ENCODE measurements at places on chromosomes 1 and 21. TPM values are rescaled to one million over a fixed set of nuclear protein-coding genes. Genes with fewer than 3 reads are reported as not detected.
A peak's percentile ranks its signal among the peaks of the same experiment; 100 is the strongest.

The CLDN8 gene
- total RNA-seq = not detected

The HSD3B1 gene
- not detected for total RNA-seq

The GUK1 gene
- 115 TPM for total RNA-seq

The SCYL3 gene
- 9.1 TPM for total RNA-seq

The SPRR2F gene
- not detected for total RNA-seq

The SPRR1B gene
- total RNA-seq = not detected

The COA7 gene
- total RNA-seq = 38.9 TPM

- no peak for DNase-seq
- H3K4me3 ChIP-seq = no peak overlapping the region
- peaks cover 98% of the 10 kb centered on the region for H3K27me3 ChIP-seq
- peaks cover 5% of the 10 kb centered on the region for H3K36me3 ChIP-seq
- peaks cover 16% of the 10 kb centered on the region for H3K4me1 ChIP-seq
These were observed 61.4 kb downstream of the MEF2D start for GRCh38 chr1:156439036-156439776.

DNA sequence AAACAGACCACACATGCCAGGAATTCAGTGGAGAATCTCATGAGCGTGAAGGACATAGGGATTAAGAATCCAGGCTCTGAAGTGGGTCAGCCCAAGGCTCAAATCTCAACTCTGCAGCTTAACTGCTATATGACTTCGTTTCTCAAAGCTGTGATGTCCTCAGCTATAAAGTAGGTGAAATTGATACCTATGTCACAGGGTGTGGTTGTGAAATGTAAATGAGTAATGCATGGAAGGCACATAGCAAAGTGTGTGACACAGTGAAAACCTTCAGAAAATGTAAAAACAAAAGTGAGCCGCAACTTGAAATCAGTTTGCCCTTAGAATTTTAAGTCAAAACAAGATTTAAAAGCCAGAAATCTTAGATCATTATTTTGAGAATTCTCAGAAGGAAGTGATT is 145.7 kb upstream of the PRMT6 start:
- no peaks in the 10 kb centered on the region for H3K36me3 ChIP-seq
- no peak overlapping the region for H3K4me3 ChIP-seq
- no peak for DNase-seq
- H3K27me3 ChIP-seq = no peaks in the 10 kb centered on the region
- no peaks in the 10 kb centered on the region for H3K4me1 ChIP-seq

DNA sequence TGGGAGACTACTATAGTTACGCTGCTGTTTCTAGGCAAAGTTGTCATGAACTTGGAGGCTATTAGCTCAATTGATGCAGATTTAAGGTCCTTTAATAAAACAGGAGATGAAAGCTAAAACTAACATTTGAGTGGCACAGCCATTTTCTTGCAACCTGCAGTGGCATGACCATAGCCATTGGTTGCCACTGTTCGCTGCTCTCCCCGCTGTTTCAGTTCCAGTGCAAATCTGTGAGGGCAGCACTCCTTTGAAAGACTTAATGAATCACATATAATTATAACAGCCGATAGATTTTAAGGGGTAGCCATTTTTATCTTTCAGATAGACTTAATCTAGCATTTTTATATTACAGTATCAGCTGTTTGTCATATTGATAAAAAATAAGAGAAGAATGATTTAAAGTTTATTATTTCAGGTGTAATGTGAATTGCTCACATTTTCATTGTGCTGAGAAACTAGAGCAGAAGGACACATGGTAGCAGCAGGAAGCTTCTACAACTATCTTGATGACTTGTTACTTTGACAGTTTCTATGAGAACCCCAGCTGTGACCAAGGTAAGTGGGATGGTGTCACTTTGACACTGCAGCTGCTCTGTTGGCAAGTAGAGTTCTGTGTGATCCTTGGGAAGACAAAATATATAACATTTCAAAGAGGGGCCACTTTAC is 203.7 kb downstream of the PLA2G4A start:
- peaks cover 5% of the 10 kb centered on the region for H3K36me3 ChIP-seq
- DNase-seq = no peak
- H3K27me3 ChIP-seq = no peaks in the 10 kb centered on the region
- H3K4me1 ChIP-seq = no peaks in the 10 kb centered on the region

DNA sequence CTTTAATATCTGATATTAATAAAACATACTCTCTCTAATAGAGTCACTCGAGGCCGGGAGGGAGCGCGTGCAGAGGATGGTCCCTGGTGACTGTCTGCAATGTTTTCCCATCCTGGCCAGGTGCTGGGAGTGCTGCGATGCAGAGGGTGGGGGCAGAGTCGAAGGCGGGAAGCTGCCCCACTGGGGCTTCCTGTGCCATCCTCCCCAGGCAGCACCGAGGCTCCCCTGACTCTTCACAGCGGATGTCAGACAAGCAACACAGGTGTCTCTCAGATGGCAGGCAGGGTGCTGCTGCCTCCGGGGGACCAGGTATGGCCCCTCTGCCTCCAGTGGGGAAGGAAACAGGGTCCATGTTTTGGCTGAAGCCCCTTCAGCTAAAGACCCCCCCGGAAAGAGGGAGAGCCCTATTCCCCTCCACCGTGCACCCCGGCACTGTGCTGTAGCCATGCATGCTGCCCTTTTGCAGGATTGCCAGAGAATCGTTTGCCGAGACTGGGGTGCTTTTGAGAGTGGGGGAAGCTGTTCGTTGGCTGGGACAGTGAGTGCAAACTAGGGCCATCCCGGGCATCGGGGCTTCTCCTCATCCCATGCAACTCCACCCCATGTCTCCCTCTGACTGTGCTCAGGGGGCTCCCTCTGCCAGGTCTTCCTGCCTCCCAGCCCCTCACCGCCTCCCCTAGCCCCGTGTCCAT is 32.1 kb upstream of the TTC34 start:
- H3K4me3 ChIP-seq = no peak overlapping the region
- no peaks in the 10 kb centered on the region for H3K4me1 ChIP-seq
- peaks cover 6% of the 10 kb centered on the region for H3K36me3 ChIP-seq
- DNase-seq = no peak
- H3K27ac ChIP-seq = no peak overlapping the region

GRCh38 chr1:186550832-186551231 is 89.9 kb upstream of the PDC start:
- H3K36me3 ChIP-seq = peaks cover 3% of the 10 kb centered on the region
- H3K27ac ChIP-seq = no peak overlapping the region
- H3K27me3 ChIP-seq = no peaks in the 10 kb centered on the region

- no peaks in the 10 kb centered on the region for H3K27me3 ChIP-seq
- H3K27ac ChIP-seq = no peak overlapping the region
- peaks cover 23% of the 10 kb centered on the region for H3K4me1 ChIP-seq
- no peak overlapping the region for H3K4me3 ChIP-seq
These were observed 12.7 kb upstream of the IKBKE start for GRCh38 chr1:206457408-206458120.

DNA sequence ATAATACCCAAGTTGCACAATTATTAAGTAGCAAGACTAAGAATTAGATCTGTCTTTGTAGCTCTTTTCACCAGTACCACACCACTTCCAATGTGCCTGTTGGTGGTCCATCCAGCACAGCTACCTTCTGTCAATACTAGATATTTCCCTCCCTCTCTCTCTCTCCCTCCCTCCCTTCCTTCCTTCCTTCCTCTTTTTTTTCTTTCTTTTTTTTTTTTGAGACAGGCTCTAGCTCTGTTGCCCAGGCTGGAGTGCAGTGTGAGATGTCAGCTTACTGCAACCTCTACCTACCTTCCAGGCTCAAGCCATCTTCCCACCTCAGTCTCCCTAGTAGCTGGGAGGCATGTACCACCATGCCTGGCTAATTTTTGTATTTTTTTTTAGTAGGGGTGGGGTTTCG is 21.1 kb downstream of the KPNA6 start:
- peak overlapping the region; percentile 50 for H3K27ac ChIP-seq
- DNase-seq = no peak

- H3K36me3 ChIP-seq = peaks cover 22% of the 10 kb centered on the region
- no peak overlapping the region for H3K27ac ChIP-seq
- DNase-seq = no peak
These were observed 76.4 kb downstream of the ST3GAL3 start for GRCh38 chr1:43783671-43784205.

GRCh38 chr21:38917043-38917774 is 111.5 kb downstream of the ETS2 start:
- no peaks in the 10 kb centered on the region for H3K4me1 ChIP-seq
- no peak overlapping the region for H3K27ac ChIP-seq
- no peak for DNase-seq
- H3K27me3 ChIP-seq = peaks cover 27% of the 10 kb centered on the region

DNA sequence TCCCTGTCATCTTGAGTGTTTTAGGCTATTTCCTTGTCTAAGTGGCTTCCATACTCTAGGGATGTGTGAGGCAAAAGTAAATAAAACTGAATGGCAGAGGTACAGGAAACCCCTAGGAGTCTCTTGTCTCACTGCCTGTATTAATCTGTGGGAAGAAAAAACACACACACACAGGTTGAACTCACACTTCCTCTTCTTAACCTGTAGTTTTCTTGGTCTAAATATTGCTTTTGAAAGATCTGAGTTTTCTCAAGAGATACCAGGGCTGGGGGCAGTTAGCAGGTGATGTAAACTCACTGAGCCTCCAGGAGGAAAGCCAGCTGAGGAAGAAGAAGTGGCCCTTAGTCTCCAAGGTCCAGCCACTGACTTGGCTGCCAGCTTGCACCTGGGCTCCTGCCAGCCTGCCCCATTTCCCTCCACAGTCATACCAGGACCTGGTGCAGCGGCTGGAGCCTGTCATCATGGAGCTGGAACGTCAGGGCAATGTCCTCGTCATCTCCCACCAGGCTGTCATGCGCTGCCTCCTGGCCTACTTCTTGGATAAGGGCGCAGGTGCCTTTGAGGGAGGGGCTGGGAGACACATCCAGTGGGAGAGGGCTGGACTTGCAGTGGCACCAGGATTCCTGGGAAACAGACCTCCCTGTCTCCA is 16.9 kb downstream of the PFKFB2 start:
- H3K4me1 ChIP-seq = no peaks in the 10 kb centered on the region
- no peak for DNase-seq
- H3K27me3 ChIP-seq = no peaks in the 10 kb centered on the region

DNA sequence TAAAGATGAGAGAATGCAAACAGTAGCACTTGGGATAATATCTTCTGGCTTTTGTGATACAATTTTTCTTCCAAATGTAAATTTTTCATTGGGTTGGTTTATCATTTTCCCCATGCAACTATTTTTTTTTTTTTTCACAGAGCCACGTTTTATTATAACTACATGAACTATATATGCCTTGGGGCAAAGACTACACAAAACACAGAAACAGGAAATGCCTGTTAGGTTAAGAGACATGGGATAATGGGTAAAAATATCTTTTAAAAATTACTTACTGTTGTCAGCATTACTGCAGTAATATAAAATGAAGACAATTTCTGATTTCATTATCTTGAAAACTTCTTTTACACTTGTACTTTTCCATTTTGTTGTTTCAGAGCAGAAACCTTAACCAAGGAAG is 74.6 kb downstream of the DISP1 start:
- H3K4me1 ChIP-seq = peaks cover 4% of the 10 kb centered on the region
- H3K36me3 ChIP-seq = peaks cover 7% of the 10 kb centered on the region
- H3K27me3 ChIP-seq = no peaks in the 10 kb centered on the region

DNA sequence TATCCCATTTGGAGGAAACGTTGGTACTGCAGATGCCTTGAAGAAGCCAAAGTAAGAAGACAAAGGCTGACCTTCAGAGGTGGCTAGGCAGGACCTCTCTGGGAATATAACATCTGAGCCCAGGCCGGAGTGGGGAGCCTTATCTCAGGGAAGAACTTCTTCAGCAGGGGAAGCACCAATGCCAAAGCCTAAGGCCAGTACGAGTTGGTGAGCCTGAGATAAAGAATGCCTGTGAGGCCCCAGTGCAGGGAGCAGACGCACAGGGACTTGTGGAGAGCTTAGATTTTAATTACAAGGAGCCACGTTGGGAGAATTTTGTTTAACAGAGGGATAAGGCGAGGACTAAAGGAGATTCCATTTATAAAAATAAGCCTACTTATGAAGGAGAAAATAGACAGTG is 468.8 kb upstream of the RUNX1 start:
- peaks cover 11% of the 10 kb centered on the region for H3K4me1 ChIP-seq
- H3K4me3 ChIP-seq = no peak overlapping the region
- no peak for DNase-seq
- no peaks in the 10 kb centered on the region for H3K36me3 ChIP-seq

- H3K36me3 ChIP-seq = no peaks in the 10 kb centered on the region
- peaks cover 32% of the 10 kb centered on the region for H3K4me1 ChIP-seq
- no peak overlapping the region for H3K27ac ChIP-seq
- no peak for DNase-seq
- H3K4me3 ChIP-seq = no peak overlapping the region
These were observed 3.6 kb downstream of the OSBPL9 start for GRCh38 chr1:51620470-51620869.

GRCh38 chr21:45592208-45592619 is 50.0 kb upstream of the SLC19A1 start:
- peaks cover 4% of the 10 kb centered on the region for H3K36me3 ChIP-seq
- peaks cover 28% of the 10 kb centered on the region for H3K27me3 ChIP-seq
- H3K27ac ChIP-seq = no peak overlapping the region
- no peak overlapping the region for H3K4me3 ChIP-seq
- DNase-seq = no peak

GRCh38 chr21:23936224-23936623 is 1671.1 kb downstream of the MRPL39 start:
- no peaks in the 10 kb centered on the region for H3K4me1 ChIP-seq
- no peaks in the 10 kb centered on the region for H3K27me3 ChIP-seq
- no peak overlapping the region for H3K4me3 ChIP-seq
- DNase-seq = no peak
- H3K27ac ChIP-seq = no peak overlapping the region
- peaks cover 2% of the 10 kb centered on the region for H3K36me3 ChIP-seq

- H3K27ac ChIP-seq = peak overlapping the region; percentile 44
- H3K4me3 ChIP-seq = no peak overlapping the region
- peaks cover 26% of the 10 kb centered on the region for H3K4me1 ChIP-seq
- H3K27me3 ChIP-seq = no peaks in the 10 kb centered on the region
- H3K36me3 ChIP-seq = peaks cover 5% of the 10 kb centered on the region
- DNase-seq = no peak
These were observed 60.0 kb upstream of the ATP5PO start for GRCh38 chr21:33975548-33976081.

DNA sequence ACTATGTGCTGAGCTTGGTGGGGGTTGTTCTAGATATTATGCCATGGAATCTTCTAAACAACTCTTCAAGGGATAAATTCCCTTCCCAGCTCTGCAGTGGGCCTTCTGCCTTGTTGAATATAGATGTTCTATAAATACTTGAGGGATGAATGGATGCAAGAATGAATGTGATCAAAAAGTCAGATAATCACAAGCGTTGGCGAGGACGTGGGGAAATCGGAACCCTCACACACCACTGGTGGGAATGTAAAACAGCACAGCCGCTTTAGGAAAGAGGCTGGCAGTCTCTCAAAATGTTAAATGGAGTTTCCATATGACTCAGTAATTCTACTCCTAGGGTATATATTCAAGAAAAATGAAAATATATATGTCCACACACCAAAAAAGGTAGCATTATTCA is 19.0 kb downstream of the SDC3 start:
- H3K36me3 ChIP-seq = no peaks in the 10 kb centered on the region
- no peaks in the 10 kb centered on the region for H3K27me3 ChIP-seq
- H3K4me1 ChIP-seq = peaks cover 70% of the 10 kb centered on the region
- H3K4me3 ChIP-seq = no peak overlapping the region

DNA sequence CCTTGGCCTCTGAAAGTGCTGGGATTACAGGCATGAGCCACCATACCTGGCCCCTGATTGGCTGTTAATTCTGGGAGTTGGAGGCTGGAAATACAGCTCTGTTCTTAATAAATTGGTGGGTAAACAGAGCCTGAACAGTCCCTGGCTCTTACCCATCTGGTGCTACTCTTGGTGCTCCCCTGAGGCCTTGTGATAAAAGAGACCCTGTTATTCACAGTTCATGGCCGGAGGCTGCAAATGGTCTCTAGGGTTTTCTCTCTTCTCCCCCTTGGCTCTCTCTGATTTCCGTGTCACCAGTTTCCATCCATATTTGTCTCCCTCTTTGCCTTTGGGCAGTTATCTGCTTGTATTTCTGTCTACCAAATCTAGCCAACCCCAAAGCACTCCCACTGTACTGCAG is 17.2 kb downstream of the NFASC start:
- peaks cover 22% of the 10 kb centered on the region for H3K4me1 ChIP-seq
- H3K36me3 ChIP-seq = no peaks in the 10 kb centered on the region
- no peak overlapping the region for H3K27ac ChIP-seq
- H3K27me3 ChIP-seq = no peaks in the 10 kb centered on the region
- H3K4me3 ChIP-seq = no peak overlapping the region
